ENCODE measurements at places on chromosomes 12 and 14.

DNA sequence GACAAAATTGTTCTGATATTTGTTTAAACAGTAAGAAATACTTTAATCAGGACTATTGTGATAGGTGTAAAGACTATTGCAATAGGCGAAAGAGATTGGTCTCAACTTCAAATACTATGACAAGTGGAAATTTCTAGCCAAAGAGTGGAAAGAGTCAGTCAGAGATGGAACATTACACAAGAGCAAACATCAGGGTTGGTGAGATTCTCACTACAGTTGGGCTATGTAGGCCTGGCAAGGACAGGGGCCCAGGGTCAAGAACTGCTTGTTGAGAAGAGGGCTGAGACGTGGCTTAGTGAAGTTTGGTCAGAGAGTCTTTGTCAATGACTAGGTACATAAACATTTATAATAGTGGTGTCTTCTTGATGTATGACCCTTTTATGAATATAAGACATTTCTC, 19.4 kb downstream of the CAND1 start:
- DNase-seq: no peak

DNA sequence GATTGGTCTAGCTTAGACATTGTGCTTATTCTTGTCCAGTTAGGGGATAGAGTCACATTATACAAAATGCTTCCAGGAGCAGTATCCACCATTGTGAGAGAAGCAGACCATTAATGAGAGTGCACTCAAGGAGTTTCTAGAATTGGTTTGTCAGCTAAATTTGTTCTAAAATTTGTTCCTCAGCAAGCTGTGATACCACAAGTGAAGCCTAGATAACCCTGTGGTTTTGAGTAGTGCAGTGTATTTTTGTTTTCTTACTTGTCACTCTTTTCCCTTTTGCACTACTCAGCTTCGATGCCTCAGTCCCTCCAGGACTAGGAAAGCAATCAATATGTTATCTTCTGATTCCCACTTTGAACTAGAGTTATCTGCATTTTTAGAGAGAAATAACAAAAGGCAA, 42.5 kb upstream of the AKAP6 start:
- no peak for DNase-seq

- DNase-seq: no peak
These were observed 4.5 kb downstream of the USP30 start for GRCh38 chr12:109056891-109057290.

DNA sequence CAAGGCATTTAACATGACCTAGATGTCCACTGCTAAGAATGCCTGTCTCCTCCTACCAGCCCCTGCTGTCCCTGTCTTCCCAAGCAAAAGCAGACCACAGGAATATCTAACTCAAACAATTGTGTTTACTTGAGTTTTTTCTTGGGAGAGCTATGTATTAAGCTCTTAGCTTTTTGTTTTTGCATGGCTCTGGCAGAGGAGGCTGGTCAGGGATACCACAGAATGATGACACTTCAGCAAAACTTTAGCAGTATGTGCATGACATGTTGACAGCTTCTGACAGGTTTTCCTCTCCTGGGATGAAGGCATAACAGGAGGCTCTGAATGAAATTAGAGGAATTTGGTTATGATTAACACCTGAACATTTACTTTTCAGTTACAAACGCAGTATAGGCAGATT, 6.9 kb downstream of the TMBIM6 start:
- DNase-seq: no peak

DNA sequence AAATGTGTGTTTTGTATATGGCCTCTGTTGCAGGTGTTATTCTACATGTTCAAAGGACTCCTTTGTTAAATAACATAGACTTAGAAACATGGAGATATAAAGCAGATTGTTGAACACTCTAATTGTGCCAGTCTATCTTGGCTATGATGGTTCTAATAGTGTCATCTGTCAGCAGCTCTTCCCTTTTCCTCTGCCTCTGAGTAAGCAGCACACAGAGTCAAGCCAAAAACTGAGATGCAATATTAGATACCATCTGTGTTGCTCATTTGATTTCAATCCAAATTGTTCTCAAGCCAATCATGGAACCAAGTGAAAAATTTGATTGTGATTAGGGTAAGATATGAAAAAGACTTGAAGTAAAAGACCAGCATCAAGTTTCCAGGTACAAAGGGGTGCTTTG, 871.1 kb upstream of the MGAT4C start:
- no peak for DNase-seq

DNA sequence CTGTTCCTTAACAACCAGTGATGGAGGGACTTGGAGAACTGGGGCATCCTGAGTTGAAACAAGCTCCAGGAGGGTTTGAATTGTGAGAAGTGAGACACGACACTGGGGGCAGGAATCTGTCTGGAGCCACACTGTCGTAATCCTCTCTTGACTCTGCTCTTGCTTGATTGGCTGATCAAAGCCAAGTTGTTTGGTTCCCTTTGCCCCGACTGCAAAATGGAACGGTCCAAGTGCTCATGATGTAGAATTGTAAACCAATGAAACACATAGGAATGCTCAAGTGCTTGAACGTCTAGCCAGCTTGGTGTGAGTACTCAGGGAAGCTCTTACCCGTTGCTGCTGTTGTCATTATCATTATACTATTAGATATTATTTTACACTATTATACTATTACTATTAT, 98.1 kb downstream of the TMEM132C start:
- DNase-seq: no peak

DNA sequence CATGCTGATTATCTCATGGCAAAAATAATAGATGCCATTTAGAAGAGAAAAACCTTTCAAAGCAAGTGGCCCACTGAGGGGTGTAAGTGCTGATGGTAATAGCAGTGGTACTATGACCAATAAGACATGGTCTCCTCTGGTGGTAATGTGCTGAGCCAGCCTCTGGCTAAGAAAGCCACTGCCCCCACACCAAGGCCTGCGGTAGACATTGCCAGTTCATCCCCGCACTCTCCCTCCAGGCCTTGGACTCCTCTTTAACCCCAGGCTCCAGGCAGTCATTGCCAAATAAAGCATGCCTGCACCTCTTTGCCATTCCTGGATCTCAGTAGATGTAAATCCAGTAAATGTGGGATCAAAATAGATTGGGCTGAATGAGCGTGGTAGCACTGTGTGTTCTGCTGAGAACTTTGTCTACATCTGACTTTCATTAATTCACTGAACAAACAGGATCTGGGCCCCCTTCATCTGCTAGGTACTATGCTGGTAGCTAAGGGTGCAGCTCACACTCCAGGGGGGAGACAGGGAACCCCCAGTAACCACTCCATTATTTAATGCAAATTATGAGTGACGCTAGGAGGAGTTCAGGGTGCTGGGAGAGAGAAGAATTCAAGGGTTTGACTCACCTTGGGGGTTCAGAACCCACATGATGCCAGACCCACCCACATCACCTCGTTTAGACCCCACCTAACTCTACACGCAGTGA, 89.3 kb downstream of the BCL11B start:
- DNase-seq: no peak

GRCh38 chr14:87312169-87312893, 680.7 kb downstream of the GALC start:
- no peak for DNase-seq

DNA sequence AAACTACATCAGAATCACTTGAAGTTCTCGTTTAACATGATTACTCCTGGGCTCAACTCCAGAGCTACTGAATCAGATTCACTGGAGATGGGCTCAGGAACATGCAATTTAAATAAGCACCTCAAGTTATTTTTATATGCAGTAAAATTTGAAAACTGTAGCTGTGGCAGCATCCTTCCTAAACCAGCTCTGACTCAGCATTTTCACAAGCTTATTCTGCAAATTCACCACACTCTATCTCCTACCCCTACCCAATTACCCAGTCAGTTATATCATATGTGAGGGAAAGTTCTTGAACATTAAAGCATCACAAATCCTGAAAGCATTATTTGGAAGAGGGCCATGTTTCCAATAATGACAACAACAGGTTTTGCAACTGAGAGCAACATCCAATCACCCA, 24.2 kb upstream of the LRRC9 start:
- DNase-seq: no peak

DNA sequence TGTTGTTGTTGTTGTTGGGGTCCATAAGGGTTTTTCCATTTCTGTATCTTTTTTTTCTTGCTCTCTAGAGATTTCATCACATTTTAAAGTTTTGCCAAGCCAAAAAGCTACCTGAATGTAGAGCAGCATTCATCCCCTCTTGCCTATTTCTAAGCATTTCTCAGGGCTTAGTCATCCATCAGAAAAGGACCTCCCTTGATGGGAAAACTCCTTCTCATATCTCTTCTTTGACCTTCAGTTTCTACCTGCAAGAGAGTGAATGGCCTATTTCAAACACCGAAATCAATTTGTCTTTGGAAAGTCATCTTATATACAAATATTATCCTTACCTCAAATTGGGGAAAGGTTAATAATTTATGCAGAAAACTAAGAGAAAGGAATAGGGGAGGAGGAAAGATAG, 4.5 kb downstream of the MYBPC1 start:
- no peak for DNase-seq

DNA sequence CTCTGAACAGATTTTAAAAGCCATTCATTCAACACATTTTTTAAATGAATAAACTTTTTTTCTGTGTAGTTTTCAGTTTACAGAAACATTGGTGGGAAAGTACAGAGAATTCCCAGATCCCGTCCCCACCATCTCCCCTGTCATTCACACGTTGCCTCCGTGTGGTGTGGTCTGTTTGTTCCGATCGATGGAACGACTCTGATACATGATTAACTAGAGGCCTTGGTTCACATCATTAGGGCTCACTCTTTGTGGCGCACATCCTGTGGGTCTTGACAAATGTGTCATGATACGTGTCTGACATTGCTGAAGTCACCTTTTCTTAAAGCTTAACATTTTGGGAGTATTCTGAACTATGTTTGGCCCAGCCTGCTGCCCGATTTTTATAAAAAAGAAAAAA, 18.5 kb downstream of the MEG3 start:
- DNase-seq: no peak

- no peak for DNase-seq
These were observed 2.8 kb upstream of the KRT1 start for GRCh38 chr12:52682938-52683574.

DNA sequence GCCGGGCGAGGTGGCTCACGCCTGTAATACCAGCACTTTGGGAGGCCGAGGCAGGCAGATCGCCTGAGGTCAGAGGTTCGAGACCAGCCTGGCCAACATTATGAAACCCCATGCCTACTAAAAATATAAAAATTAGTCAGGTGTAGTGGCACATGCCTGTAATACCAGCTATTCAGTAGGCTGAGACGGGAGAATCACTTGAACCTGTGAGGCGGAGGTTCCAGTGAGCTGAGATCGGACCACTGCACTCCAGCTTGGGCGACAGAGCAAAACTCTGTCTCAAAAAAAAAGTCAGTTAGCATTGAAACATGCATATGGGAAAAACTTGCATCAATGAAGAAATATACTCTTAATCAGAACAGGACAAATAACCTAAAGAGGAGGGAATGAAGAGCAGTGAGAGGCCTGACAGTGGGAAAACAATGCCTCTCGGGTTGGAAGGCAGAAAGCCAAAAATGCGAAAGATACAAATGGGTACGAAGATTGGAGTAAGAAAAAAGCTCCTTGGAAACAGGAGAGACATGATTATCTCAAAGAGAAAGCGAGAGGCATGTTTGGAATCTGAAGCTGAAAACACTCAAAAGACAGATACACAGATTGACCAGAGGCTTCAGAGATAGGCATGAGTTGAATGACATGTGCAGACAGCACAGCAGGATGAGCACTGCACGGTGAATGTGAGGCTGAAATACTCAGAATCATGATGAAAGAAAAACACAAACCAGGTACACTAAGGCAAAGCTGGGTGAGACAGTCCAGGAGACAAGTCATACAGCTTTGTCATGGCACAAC, 30.6 kb downstream of the RESF1 start:
- DNase-seq: no peak

DNA sequence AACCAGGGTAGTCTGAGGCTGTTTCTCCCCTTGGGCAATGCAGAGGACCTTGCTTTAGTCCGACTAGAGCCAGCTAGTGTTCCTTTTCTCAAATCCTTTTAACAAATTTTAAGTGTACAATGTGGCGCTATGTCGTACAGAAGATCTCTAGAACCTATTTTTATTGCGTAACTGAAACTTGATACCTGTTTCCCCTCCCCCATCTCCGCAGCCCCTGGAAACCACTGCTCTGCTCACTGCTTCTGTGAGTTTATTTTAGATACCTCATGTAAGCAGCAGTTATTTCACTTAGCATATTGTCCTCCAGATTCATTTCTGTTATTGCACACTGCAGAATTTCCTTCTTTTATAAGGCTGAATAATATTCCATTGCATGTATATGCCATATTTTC, 1092.3 kb downstream of the AACS start:
- no peak for DNase-seq

GRCh38 chr12:95118788-95119179, 45.4 kb upstream of the NR2C1 start:
- DNase-seq: no peak

DNA sequence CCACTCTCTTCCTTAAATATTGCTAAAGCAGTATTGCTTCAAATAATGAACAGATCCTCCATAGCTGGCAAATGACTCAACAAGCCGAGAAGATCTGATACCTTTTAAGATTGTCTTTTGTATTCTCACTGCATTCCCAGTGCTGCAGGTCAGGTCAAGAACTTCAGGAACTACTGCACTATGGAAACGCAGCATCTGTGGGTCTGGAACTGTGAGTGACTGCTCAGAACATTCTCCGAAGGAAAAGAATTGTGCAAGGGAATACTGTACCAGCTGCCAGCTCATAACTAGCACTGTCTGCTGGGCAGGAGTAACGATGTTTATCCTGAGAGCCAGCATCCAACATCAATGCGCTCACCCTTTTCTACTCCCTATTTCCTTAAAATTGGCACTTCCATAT, 348.0 kb upstream of the SOX5 start:
- no peak for DNase-seq

- DNase-seq: no peak
These were observed 622.9 kb downstream of the RPS29 start for GRCh38 chr14:48963231-48963790.

- DNase-seq: no peak
These were observed 12.7 kb downstream of the BDKRB1 start for GRCh38 chr14:96268431-96269358.

- no peak for DNase-seq
These were observed 3.7 kb upstream of the KRT2 start for GRCh38 chr12:52655720-52656124.

GRCh38 chr12:5088586-5089264, 45.0 kb downstream of the KCNA5 start:
- no peak for DNase-seq

DNA sequence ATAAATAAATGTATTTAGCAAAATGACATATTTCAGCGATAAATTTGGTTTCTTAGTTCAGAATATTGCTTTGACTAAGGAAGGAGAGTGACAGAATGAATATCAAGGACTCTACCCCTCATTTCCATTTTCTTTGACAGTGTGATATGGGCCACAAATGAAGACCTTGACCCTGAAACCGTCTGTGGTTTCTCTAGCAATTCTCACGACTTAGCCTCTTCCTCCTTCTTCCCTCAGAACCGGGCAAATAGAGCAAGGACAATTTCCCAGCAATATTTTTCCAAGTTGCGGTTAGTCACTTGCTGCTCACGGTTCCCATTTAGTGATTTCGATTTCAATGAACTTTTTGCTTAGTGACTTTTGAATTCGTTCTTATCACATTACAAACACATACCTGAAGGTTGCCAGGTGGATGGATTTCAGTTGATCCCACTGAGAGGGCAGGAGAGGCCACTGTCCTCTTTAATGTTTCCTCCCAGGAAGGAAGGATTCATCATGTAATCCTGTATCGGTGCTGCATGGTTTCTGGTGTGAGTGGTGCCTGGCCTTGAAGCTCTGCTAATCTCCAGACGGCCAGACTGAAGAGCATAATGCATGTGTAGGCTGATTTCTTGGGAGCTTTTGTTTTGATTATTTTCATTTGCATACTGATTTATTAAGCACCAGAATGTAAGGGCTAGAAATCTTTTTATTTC, 77.6 kb downstream of the CHST11 start:
- no peak for DNase-seq

GRCh38 chr12:75834591-75834990, 197.0 kb downstream of the PHLDA1 start:
- DNase-seq: no peak

Data from stimulated activated CD4-positive, alpha-beta T cell treated with anti-CD3 and anti-CD28 coated beads, Interleukin-1b, Interleukin-23, amount 100 ng/mL, for 1 hour (primary cell).